Cortex of kidney (tissue), 1 donor: ENCODE measurements at places on chromosomes 7 and 10.

DNA sequence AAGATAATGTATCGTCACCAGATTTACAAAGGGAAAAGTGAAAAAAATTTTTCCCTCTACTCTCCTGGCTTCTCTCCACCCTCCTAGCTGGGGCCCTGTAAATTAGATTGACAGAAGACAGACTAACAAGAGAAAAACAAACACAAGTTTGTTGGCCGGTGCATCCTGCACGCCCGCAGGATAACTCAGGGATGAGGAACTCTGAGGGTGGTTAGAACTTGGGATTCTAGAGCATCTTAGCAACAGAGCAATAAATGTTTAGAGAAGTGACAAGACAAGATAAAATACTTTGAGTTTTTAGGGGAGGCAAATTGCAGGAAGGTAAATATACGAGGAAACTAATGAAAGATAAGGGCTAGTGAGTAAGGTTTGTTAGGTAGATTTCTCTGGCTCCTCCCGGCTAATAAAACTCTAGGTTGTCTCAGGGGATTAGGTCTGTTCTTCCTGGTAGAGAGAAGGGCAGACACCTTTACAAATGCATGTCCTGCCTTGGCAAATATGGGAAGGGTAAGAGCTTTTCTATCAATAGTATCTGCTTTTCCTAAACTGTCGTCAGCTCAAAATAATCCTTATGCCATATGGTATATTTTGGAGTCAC, 4.3 kb upstream of the UCN3 start:
- DNase-seq = no peak

DNA sequence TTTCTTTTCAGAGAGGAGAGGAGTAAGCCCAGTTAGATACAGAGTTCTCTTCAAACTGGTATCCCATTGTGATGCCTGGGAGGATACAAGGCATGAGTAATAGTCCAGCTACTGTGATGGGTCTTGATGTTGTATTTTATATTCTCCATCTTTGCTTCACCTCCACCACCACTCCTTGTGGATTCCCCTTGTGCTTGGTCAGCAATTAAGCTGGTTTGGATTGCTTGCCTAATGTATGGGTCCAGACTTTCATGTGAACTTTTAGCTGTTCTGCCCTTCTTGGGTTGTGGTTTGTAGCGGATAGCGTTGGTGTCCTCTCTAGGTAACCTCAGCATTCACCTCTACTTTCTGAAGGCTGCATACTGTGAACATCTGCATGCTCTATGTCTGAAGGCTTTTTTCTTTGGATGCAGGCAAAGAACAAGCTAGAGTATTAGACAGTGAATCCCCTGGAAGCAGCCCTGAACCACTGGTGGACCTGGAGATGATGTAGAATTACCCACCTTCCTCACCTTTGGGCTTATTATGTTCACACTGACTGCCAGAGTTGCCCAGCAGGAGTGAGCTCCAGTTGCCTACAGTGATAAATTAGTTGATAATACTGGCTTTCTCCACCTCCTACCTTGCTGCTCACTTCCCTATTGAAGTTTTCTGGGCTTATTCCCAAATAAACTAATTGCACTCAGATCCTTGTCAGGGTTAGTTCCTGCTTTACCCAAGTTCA, 126.5 kb upstream of the MTPN start:
- no peak for DNase-seq

GRCh38 chr10:26890956-26891355, 30.2 kb upstream of the ABI1 start:
- no peak for DNase-seq

GRCh38 chr10:96267234-96267705, 4.1 kb downstream of the BLNK start:
- DNase-seq = no peak

DNA sequence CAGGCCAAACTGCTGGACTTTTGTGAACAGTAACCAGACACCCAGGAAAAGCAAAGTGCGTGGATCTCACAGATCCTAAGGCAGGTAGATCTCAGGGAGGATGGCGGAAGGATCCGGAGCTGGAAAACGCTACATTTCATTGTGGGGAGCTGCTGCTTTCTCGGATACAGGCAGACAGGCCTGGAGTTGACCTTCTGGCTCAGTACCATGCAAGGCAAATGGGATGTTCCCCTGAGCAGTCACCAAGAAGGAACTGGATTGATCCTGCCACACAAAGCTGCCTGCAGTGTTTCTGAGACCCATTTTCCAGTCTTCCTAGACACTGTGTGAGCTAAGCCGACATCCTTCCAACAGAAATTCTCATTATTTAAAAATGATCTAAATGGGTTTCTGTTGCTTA, 65.5 kb downstream of the ZRANB1 start:
- no peak for DNase-seq

GRCh38 chr10:109966961-109967738, 40.6 kb upstream of the ADD3 start:
- no peak for DNase-seq

- no peak for DNase-seq
These were observed 113.7 kb upstream of the PDLIM1 start for GRCh38 chr10:95404462-95404858.

DNA sequence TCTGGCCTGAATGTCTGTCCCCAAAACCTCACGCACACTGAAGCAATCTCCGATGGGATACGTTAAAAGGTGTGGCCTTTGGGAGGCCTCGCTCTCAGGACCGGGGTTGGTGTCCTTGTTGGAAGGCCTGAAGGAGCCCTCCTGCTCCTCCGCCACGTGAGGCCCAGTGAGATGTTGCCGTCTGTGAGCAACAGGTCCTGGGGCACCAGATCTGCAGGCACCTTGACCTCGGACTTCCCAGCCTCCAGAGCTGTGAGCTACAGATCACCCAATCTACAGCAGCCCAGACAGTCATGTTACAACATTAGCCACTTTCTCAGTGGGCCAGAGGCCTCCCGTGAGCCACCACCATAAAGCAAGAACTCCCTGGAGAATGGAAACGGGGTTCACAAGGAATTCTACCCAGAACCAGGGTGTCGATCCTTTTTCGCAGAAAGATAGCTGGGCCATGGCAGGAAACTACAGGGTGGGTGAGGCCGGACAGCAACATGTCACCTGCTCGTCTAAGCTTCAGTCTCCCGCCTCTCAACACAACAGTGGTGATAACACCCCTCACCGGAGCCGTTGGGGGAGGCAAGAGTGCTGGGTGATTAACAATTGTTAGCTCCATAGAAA, 87.0 kb downstream of the DIP2C start:
- no peak for DNase-seq

GRCh38 chr10:119477444-119477843, 65.1 kb downstream of the RGS10 start:
- DNase-seq = no peak

DNA sequence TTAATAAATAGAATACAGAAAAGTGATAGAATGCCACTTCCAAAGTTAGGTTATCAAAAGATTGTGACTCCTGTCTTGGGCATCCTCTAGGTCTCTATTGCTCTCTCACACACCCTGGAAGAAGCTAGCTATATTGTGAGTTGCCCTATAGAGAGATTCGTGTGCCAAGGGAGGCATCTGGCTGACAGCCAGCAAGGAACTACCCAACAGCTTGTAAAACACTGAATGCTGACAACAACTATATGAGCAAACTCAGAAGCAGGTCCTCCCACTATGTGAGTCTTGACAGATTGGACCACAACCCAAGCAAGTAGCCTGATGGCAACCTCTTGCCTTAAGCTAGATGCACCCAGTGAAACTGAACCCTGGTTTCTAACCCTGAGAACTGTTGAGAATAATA, 55.7 kb upstream of the CDK14 start:
- no peak for DNase-seq

GRCh38 chr7:31065021-31065593, 13.0 kb downstream of the ADCYAP1R1 start:
- DNase-seq = no peak

- DNase-seq = no peak
These were observed 625.4 kb upstream of the FOXK1 start for GRCh38 chr7:4056552-4057288.

GRCh38 chr7:25124465-25125136, 459 bp downstream of the CYCS start:
- DNase-seq = no peak

DNA sequence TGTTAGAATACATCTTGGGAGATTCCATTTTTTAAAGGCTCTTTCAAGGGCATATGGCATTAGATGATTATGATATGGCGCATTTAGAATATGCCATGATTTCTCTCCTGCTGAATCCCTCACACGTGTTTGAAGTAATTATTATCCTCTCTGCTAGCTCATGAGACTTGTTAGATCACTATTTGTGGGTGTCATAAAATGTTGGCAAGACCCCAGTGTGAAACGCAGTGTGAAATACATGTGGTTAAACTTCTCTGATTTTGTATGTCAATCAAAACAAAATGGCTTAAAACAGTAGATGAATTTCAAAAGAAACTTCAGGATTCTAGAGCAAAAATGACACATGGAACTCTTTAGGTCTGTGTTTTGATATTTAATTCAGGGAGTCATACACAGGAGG, 560.8 kb downstream of the AUTS2 start:
- no peak for DNase-seq

DNA sequence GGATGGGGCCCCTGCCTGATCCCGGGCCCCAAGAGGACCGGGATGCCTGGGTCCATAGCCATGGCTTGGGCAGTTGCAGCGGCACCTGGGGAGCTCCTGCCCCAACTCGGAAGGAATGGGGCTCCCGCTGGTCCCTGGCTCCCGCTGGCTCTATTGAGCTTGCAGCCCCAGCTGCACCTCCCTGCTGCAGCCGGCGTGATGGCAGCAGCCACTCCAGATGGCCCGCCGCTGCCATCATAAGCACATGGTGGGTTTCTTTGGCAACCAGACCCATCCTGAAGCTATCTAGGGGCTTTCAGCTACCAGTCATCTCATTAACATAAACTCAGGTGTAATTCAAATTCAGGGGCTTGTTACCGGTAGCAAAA, 11.1 kb upstream of the DNMBP start:
- no peak for DNase-seq

- DNase-seq = no peak
These were observed 138.6 kb downstream of the PPP1R17 start for GRCh38 chr7:31825576-31825975.

DNA sequence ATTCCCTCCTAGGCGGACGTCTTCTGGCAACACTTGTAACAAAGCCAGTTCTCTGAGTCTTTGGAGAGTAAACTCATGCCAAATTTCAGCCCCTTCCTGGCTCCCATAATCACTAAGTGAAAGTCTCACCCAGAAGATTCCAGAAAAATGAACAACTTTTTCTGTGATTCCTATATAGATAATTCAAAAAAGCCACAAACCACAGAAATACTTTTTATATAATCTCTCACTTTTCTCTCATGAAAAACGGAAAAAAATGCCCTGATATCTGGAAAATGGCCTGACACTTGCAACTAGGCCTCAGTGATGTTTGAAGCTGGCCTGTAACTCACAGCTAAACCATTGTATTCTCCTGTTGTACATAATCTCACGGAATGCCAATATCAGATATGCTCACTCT, 296.2 kb downstream of the HTR7 start:
- DNase-seq = no peak

DNA sequence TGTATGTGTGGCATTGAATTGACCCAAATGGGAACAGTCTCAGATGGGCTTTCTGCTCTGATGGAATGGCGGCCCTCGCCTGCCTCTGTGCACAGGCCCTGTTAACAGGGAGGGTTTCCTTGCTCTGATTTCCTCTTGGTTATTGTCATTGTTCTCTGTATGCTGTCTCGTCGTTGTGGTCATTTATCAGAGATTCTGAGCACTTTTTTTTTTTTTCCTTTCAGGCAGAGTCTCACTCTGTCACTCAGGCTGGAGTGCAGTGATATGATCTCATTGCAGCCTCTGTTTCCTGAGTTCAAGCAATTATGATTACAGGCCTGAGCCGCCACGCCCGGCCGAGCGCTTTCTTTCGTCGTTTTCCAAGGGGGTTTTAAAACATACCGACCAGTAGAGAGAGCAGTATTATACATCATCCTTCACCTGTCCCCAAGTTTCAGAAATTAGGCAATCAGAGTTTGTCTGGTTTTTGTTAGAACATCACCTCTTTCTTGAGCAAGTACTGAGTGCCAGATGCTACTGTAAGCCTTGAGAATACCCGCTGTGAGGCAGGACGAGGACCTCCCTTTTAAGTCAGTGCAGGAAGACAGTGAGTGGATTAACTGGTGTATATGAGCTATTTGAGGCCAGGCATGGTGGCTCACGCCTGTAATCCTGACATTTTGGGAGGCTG, 6.5 kb downstream of the CHST12 start:
- no peak for DNase-seq

- DNase-seq = no peak
These were observed 77.5 kb downstream of the NKX6-2 start for GRCh38 chr10:132708441-132708840.

- DNase-seq = no peak
These were observed 83.0 kb downstream of the C10orf105 start for GRCh38 chr10:71636588-71636987.

- no peak for DNase-seq
These were observed 1.1 kb downstream of the KIAA1217 start for GRCh38 chr10:24209946-24210491.

GRCh38 chr7:103914147-103914899, 75.1 kb downstream of the RELN start:
- DNase-seq = no peak

DNA sequence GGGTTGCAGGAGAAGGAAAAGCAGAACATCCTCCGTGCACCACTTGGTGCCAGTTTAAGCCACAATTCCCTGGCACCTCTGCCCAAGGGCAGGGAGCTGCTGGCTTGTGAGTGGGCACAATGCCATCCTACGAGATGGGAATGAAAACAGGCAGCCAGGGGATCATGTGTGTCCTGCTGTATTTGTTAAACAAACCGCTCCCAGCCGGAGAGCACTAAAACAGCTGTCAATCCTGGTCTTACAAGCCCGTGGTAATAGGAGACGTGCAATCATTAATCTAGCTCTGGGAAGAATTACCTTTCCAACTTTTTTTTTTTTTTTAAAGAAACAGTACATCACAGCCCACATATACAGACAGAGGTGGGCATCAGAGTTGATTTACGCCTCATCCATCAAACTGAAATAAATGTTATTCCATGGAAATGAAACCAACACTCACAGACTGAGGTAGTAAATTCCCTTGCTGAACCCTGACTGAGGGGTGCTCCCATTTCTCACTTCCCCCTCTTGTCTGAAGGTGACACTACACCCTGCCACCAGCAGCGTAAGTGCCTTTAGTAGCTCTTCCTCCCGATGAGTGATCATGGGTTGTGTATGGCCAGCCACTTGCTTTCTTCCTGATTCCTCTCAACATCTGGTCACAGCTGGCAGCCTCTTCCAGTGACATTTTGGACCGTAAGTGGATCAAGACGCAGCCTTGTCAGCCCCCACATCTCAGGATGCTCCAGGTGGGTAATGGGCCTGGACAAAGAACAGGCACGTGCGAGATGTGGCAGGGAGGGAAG, 143.8 kb downstream of the TEX36 start:
- DNase-seq = no peak
